T follicular helper cell (primary cell): ENCODE measurements at places on chromosomes 5 and 9.

GRCh38 chr5:41755705-41756104 lies 114.5 kb downstream of the OXCT1 start:
- no peak for DNase-seq

- DNase-seq = no peak
Observed at GRCh38 chr5:159342840-159343239, 12.6 kb upstream of the IL12B start.

GRCh38 chr9:14271093-14271673 lies 42.8 kb downstream of the NFIB start:
- DNase-seq = no peak

- DNase-seq = no peak
Observed at GRCh38 chr5:5146530-5147160, 6.5 kb downstream of the ADAMTS16 start.

DNA sequence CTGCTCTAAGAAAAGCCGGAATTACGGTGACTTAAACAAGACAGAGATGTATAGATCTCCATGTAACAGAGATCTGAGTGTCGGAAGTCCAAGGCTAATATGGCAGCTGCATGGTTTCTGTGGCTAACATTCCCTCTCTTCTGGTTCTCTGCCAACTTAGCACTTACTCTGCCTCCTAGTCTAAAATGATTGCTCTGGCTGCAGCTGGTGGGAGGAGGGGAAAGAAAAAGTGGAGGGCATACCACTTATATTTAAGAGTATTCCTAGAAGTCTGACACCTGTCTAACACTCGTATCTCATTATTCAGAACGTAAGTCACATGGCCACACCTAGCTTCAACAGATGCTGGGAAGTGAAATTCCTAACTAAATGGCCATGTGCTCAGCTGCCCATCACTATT lies 551.5 kb upstream of the TLE4 start:
- no peak for DNase-seq

DNA sequence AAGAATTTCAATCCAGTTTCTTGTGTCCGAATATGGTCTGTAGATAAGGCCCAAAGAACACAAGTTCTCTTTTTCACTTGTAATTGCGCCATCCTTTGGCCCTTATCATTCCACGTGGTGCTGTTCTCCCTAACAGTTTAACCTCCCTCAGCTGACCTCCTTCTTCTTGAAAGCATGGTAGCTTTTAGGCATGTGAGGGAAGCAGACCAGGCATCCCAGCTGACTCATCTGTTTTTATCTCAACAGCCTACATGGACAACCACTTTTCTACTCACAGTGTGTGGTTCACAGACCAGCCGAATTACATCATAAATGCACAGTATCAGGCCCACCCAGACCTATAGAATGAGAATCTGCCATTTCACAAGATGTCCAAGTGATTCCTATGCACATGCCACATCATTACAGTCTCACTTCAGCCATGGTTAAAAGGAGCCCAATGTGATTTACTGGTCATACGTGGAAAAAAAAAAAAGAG lies 26.9 kb upstream of the PLIN2 start:
- no peak for DNase-seq

GRCh38 chr5:96942911-96943310 lies 7.0 kb downstream of the LNPEP start:
- no peak for DNase-seq

GRCh38 chr5:170293273-170293672 lies 4.3 kb downstream of the LCP2 start:
- no peak for DNase-seq

DNA sequence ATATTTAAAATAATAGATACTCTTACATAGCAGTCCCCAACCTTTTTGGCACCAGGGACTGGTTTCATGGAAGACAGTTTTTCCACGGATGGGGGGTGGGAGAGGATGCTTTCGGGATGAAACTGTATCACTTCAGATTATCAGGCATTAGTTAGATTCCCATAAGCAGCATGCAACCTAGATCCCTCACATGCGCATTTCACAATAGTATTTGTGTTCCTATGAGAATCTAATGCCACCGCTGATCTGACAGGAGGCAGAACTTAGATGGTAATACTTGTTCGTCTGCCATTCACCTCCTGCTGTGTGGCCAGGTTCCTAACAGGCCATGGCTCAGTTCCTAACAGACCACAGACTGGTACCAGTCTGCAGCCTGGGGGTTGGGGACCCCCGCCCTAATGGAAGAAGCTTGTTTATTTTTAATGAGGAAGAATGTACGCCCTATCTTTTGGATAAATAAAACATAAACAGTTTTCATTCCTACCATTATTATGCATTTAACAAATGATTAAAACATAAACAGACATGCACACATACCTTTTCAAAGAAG lies 187.7 kb downstream of the ZSWIM6 start:
- DNase-seq = no peak

GRCh38 chr9:130235558-130236435 lies 29.8 kb upstream of the HMCN2 start:
- peak; percentile 50 for DNase-seq

DNA sequence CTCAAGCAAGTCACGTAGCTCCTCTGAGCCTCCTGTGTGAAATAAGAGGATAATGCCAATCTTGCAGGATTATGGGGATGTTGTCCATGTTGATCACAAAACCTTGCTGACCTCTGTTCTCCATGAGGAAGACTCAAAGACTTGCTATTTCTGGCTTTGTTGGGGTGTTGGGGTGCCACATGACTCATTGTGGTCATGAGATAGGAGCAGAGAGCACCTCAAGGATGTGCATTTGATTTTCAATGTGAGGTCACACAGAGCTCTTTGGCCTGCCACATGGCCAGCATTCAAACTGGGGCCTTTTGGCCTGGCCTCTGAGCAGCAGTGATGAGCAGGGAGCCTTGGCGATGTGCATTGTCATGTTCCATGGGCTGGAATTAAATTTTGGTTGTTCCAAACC lies 380.3 kb downstream of the GADD45G start:
- DNase-seq = no peak

DNA sequence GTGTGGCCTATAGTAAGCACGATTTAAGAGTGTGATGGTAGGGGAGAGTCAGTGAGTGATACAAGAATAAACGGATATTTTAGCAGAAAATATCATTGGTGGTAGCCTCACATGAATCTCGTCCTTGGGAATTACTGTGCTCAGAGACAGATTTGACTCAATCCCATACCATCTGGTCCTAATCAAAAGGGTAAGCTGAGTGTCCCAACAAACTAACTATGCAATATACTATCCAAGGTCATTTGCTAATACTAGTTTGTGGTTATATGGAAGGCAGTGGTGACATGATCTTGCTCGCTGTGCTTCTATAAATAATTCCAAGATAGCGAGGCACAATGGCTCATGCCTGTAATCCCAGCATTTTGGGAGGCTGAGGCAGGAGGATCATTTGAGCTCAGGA lies 103.2 kb downstream of the TRPM6 start:
- DNase-seq = no peak

DNA sequence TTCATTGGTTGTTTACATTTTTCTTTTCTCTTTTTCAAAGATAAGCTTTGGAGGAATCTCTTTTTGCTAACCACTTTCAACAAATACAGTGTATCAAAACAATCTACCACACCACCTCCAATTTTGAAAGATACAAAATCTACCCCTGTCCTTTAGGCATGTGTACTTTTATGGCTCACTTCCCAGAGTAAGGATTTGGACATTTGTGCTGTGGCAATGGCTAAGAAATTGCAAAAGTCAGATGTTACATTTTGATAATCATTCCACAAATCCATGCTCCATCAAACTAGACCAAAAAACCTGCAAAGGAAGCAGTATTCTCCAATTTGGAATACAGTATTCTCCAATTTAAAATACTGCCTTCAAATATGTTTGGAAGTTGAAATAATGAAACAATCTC lies 204.9 kb downstream of the MCTP1 start:
- DNase-seq = no peak

DNA sequence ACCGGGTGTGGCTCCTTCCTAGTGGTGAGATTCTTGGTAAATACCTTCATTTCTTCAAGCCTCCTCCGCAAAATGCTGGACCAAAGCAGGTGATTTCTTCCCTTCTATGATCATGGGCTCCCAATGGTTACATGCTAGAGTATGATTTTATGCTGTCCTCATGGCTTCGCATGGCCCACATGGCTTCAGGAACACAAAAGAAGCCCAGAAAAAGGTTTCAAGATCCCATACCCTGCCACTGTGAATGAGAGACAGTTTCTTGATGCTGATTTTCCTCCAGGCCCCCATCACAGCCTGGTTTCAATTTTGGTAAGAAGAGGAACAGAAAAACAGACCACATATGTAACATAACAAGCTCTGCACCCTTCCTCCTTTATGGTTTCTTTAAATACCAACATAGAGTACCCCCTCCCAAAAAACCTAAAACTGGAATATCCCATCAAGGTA lies 2.4 kb upstream of the RXFP3 start:
- DNase-seq = no peak

DNA sequence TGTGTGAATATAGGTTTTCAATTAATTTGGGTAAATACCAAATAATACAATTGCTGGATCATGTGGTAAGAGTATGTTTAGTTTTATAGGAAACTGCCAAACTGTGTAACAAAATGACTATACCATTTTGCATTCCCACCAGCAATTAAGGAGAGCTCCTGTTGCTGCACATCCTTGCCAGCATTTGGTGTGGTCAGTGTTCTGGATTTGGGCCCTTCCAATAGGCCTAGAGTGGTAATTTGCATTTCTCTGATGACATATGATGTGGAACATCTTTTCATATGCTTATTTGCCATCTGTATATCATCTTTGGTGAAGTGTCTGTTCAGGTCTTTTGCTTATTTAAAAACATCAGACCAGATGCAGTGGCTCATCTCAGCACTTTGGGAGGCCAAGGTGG lies 11.6 kb upstream of the RFK start:
- DNase-seq = no peak

- no peak for DNase-seq
Observed at GRCh38 chr9:92962846-92963245, 15.5 kb downstream of the FGD3 start.

- no peak for DNase-seq
Observed at GRCh38 chr5:76274571-76274970, 128.5 kb upstream of the IQGAP2 start.

- DNase-seq = no peak
Observed at GRCh38 chr5:107698286-107698685, 27.5 kb upstream of the EFNA5 start.

GRCh38 chr9:132182314-132183091 lies 20.6 kb downstream of the NTNG2 start:
- DNase-seq = no peak

DNA sequence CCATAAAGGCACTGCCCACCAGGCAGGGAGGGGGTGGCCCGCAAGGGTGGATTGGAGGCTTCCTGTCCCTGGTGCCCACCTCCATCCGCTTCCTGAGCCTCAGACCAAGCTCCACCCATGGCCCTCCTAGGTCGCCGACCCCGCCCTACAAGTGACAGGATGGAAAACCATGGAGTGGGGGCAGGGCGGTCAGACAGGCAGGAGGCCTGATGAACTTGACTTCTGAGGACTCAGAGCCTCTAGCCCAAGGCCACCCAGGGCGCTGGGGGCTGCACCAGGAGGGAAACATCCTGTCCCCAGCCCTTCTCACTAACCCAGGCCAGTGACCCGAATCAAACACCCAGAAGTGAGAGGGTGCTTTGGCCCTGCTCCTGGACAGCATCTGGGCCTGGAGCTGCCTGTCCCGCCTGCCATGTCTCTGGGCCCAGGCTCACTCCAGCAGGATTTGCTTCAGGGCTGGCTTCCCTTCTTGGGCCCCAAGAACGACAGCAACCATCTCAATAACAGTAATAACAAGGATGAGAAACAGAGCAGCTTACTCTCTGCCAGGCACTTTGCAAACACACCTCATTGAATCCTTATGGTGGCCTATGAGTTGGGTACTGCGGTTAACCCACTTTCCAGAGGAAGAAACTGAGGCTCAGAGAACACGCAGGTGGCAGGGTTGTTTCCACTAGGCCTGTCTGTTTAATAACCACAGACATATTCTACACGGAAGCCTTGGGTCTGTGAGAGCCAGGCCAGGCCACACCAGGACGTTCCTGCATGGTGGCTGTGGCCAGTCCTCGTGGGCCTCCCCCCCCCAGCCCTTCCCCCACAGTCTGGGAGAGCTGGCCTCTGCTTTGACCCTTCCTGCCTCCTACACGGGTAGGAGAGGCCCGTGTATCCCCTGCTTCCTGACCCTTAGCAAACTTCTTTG lies 4.4 kb upstream of the ST6GALNAC6 start:
- DNase-seq = peak; percentile 48

DNA sequence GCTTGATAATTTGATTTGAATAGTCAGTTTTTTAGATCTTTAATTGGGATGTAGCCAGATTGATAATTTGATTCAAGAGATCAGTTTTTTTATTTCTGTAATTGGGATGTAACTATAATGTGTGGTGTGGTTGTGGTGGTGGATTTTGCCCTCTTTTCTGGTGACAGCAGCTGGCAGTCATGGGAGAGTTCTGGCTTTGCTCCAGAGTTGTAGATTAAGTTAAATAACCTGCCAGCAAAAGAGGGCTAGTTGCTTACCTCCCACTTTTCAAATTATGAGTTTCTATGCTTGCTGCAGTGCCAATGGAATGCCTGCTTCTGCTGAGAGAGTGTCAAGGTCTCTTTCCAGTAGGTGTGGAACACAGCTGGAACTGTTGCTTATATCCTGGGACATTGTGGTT lies 315.1 kb downstream of the CCDC171 start:
- DNase-seq = no peak

- DNase-seq = no peak
Observed at GRCh38 chr9:85716031-85716877, 25.5 kb downstream of the AGTPBP1 start.

- DNase-seq = no peak
Observed at GRCh38 chr9:108056805-108057386, 567.3 kb upstream of the KLF4 start.

GRCh38 chr5:66427139-66427442 lies 169.1 kb upstream of the MAST4 start:
- DNase-seq = no peak

- no peak for DNase-seq
Observed at GRCh38 chr5:68368311-68369022, 152.9 kb downstream of the PIK3R1 start.

DNA sequence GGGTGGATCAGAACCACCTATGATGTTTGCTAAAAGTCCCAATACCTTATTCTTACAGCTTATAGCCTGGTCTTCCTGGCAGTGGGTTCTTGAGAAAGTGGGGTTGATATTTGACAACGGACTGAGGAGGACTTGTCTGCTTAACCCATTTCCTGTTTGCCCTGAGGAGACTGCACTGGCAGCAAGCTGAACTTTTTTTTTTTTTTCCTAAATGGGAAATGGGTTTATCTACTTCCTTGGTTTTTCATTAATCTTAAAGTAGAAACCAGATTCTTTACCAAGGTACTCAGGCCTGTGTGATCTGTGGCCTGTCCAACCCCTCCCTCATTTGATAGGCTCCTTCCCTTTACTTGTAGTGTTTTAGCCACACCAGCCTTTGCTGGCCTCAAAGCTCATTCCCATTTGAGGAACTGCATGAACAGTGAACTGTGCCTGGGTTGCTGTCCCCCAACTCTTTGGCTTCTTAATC lies 47.1 kb downstream of the C9orf57 start:
- no peak for DNase-seq

GRCh38 chr5:126983874-126984266 lies 46.5 kb downstream of the MARCHF3 start:
- DNase-seq = no peak

GRCh38 chr9:95316794-95317118 lies 753 bp downstream of the FANCC start:
- DNase-seq = no peak

GRCh38 chr9:38394416-38394815 lies 1.9 kb downstream of the ALDH1B1 start:
- no peak for DNase-seq
